Daoy (cell line): ENCODE measurements at places on chromosomes 16 and 17.

- no peak for DNase-seq
These were observed 61.6 kb downstream of the TNFRSF13B start for GRCh38 chr17:16910341-16910740.

DNA sequence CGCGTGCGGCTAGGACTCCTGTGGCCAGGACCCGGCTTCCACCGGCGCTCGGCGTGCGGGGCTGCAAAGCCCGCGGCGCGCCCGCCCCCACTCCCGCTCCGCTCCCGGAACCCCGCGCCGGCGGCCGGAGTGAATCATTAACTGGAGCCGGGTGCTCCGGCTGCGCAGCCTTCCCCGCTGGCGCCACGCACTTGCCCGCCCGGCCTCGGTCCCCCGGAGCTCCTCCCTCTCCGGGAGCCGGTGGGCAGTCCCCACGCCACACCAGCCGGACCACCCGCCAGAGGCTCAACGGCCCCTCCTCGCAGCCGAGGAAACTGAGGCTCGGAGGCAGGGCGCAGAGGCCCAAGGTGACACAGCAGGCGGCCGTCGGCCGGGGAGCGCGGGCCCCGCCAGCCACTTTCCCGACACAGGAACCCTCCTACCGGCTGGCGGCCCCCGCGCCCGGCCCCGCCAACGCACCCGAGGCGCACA is 580 bp downstream of the BCAR1 start:
- no peak for DNase-seq

- peak; percentile 15 for DNase-seq
These were observed 153.4 kb downstream of the ZFHX3 start for GRCh38 chr16:72894293-72895151.

GRCh38 chr16:85878875-85879274 is 20.1 kb upstream of the IRF8 start:
- DNase-seq: peak; percentile 64

DNA sequence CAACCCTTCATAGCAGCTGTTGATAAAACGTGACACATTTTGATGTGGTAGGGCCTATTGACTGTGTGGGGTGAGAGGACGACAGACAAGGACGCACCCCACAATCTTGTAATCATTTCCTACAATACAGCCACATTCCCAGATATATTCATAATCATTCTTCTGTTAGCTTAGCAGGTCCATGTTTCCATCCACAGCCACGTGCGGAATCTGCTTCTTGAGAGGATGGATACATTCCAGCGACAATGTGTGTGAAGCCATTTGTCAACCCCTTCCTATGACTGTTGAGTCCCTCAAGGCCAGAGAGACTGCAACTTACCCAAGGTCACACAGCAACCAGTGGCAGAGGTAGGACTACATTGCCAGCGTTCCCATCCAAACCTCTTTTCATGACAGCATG is 8.7 kb upstream of the COPS3 start:
- DNase-seq: no peak

DNA sequence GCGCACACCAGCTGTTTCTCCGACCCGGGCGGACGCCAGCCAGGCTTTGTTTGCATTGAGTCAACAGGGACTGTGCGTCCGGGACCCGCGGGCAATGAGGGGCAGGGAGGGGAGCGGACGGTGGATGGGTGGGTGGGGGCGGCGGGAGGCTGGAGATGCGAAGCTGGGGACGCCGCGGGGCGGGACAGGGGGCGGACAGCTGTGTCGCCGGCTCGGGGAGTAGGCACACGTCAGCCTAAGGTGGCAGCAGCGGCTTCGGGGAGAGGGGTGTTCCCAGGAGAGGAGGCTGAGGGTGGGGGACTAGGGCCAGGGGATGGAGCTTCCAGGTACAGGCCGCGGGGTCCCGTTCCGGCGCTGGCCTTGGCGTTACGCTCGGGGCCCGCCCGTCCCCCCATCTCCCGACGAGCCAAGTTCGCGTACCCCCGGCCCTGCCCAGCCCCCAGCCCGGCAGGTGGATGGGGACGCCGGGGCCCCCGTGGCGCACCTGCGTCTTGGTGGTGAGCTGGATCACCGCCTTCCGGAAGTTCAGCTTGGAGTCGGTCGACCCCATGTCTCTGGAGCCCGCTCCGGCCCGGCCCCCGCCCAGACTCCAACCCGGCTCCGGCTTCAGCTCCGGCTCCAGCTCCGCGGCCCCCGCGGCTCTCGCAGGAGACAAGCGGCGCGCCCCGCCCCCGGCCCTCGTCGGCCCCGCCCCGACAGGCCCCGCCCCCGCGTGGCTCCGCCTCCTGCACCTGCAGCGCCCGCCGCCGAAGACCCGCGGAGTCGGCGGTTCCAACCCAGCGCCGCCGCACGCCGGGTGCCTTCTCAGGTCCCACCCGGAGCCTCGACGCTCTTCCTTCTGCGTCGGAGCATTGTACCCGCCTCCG is at the start of gene HID1:
Gene HID1 (minus strand): TSS at position 653 of the 866 bp plus-strand sequence. CDS start 103 bp downstream, at position 550.
- peak; percentile 63 for DNase-seq

DNA sequence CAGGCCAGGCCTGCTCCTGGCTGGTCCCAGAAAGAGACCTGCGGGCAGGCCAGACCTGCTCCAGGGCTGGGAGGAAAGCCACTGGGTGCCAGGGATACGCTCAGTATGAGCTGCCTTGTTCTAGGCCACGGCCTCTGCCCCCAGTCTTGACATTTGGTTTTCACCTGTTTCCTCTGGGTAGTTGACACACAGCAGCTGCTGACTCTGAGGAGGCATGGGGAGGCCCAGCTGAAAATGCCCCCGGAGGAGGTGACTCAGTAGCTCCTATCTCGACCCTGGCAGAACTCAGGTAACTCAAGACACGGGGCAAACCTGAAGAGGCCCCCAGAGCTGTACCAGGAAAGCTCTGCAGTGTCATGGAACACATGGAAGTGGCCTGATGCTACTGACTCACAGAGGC is 13.9 kb upstream of the ADGRG1 start:
- no peak for DNase-seq

GRCh38 chr16:48117217-48118105 is 38.3 kb downstream of the ABCC12 start:
- peak; percentile 71 for DNase-seq

DNA sequence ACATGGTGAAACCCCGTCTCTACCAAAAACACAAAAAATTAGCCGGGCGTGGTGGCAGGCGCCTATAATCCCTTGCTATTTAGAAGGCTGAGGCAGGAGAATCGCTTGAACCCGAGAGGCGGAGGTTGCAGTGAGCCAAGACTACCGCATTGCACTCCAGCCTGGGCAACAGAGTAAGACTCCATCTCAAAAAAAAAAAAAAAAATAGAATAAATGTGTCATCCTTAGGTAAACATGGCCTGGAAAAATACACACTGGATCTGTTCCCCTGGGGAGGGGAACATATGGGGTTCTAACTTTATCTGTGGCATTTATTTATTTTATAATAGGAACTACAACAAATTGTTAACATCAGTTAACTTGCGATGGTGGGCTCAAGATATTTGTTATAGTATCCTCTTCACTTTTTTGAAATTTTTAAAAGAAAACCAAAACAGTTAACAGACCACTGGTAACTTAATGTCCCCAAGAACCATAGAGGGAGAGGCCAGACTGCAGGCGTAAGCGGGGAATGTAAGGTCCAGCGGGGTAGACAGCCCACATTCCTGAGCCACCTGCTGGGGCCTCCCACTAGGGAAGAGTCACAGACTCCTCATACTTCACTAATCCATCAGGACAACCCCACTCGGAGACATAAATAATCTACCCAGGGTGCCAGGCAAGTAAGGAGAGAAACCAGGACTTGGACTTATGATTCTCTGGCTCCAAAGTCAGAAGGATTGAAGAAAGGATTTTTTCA is 12.5 kb upstream of the TXNDC11 start:
- DNase-seq: no peak

DNA sequence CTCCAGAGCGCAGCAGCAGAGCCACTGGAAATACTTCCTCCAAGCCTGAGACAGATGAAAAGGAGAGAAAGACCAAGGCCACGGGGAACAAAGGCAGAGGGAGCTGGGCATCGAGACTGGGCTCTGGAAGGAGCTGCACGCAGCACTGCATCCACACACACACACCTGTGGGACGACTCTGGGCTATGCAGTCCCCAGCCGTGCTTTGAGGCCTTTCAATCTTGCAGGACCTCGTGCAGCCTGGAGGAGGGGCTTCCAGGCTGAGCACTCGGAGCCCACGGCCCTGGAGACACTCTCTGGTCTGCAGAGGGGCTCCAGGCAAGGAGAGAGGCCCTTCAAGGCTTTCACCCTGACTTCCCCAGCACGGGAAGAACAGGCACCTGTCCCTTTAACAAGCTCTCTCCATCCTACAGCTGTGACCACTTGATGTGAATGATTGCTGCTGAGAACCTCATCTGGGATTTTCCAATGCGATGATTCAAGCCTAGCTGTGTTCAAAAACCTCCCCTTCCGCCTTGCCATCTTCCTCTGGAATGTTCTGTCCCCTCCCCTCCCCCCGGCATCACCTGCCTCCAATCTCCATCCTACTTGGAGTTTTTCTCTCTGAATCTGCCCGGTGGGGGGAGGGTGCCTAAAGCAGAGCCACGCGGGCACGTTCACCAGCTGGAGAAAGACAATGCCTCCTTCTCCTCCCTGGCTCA is 37.5 kb downstream of the RBFOX3 start:
- DNase-seq: peak; percentile 84

- DNase-seq: no peak
These were observed 15.1 kb upstream of the FOXJ1 start for GRCh38 chr17:76155988-76156661.

- no peak for DNase-seq
These were observed 2.0 kb downstream of the MARF1 start for GRCh38 chr16:15640966-15641365.

GRCh38 chr17:74680941-74681340 is 31.8 kb downstream of the CD300LF start:
- DNase-seq: no peak

DNA sequence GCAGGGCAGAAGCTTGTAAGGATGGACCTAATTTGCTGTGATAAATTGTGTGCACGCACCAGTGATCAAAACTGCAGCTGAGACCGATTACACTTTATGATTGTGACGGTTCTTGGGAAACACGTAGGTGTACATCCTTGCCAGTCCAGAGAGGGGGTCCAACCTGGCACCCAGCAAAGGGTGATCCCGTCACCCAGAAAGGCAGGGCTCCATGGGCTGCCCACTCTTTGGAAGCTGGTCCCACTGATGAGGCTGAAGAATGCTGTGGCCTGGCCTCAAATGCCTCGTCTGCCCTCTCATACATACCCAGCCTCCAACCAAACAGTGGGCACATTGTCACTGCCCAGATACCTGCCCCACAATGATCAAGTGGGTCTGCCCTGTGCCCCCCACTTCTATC is 132.0 kb downstream of the C16orf78 start:
- DNase-seq: no peak

DNA sequence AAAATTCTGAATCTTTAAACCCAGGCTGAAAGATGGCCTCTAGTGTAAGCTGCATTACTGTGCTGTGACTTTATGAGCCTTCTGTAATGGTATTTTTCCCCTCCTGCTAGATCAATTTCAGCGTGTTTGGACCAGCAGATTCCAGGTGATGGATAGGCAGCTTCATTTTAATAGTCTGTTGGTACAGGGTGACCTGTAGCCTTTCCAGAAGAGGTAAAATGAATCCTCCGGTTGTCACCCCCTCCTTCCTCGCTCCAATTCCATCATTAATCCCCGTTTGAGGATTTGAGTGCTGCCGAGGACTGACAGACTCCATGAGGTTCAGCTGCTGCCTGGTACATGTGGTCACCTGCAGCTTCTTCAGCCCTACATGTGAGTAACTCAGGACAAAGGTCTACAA is 48.9 kb downstream of the MYH3 start:
- no peak for DNase-seq

- no peak for DNase-seq
These were observed 8.7 kb downstream of the ZDHHC7 start for GRCh38 chr16:85002608-85003007.

GRCh38 chr16:3642397-3643094 is 11.9 kb upstream of the DNASE1 start:
- DNase-seq: peak; percentile 37

- DNase-seq: peak; percentile 38
These were observed 26.3 kb upstream of the OR4D1 start for GRCh38 chr17:58121925-58122324.

- no peak for DNase-seq
These were observed 14.3 kb upstream of the SRCIN1 start for GRCh38 chr17:38619937-38620550.

DNA sequence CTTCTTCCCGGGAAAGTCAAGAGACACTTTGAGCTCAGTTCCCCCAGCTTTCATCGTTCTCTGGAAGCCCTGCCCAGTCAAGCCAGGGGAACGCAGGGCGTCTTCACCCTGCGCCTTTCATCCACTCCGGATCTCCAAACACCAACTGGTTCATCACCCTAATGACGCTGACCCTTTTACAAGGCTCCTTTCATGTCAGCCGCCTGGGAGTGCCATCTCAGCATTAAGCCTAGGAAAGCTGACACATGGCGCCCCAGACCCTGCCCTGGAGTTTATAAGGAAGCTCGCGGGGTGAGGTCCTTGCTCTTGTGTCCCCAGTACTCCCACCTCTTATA is 594 bp upstream of the DNAJC7 start:
- DNase-seq: peak; percentile 67

DNA sequence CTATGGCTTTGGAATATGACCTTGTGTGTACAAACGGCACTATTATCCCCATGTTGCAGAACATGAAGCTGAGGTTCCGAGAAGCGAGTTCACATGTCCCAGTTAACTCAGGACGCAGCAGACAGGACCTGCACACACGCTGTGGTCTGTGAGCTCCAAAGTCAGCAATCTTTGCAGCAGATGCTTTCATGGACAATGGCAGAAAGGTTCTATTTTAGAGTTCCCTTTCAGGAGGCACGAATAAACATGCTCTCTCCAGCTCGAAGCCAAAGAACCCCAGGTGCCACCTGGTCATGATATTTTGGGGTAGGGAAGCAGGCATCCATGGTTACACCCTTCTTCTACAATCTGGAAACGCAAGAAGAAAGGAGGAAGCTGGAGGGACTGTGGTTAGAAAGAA is 412.0 kb downstream of the TMEM114 start:
- DNase-seq: no peak

DNA sequence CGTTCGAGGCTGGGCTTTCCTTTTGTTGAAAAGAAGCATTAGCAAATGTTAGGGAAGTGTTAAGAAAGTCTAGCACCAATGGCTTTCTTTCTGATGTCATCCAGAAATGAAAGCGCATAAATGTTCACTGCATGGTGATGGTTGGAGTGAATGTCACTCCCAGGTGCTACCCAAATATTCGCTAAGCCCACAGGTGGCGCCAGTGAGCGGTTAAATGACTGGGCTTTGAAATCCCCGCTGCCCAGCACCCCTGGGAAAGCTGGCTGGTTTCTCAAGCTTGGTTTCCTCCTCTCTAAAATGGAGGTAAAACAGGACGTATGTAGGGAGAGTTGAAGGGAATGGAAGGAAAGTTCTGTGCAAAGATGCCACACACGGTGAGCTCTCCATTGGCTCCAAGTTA is 104.4 kb downstream of the IRX5 start:
- DNase-seq: peak; percentile 57

DNA sequence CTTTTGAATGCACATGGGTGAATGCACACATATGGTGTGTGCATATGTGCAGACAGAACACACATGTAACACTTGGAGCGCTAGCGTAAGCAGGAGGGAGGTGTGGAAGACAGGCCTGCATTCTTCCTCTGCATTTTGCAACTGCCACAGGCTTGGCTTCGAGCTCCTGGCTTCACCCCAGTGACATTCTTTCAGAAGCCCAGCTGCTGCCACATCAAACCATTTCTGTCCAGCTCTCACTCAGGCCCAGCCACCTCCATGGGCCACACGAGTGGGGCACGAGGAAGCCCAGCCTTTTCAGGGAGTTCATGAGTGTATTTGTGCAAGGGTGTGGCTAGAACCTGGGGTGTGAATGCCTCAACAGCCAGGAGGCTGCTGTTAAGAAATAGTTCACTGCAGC is 18.8 kb downstream of the LGALS3BP start:
- DNase-seq: no peak
